Ascending aorta (tissue), 2 donors: ENCODE measurements at places on chromosomes 3 and 15. TPM values are rescaled to one million over a fixed set of nuclear protein-coding genes. Genes with fewer than 3 reads are reported as not detected.

Gene SPSB4
- total RNA-seq: not detected

Gene LRRN1
- 0.53 TPM for total RNA-seq

DNA sequence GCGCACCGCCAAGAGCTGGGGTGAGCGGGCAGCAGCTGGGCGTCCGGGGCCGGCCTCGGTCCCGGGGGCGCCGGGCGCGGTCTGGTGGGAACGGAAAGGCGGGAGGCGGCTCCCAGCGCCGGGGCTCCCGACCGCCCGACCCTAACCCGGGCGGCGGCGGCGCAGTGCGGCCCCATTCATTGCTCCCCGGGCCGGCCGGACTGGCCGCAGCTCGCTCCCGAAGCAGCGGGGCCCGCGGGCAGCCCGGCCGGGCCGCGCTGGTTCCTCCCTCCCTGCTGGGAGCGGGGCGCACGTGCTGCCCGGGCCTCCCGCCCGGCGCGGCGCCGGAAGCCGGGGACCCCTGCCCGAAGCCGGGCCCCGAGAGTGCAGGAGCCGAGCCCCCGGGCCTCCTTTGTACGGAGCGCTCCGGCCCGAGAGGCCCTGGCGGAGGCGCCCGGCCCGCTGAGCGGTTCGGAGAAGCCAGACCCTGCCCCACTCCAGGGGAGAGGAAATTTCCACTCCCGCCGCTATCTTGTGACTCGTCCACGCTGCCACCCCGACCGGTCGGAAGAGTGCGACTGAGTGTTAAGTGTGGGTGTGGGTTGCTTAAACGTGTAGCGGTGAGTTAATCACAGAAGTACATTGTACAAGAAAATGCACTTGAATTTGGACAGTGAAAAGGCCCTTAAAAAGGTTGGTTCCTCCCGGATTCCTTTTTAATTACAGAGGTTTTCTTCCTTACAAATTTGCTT, 613 bp downstream of the ATP1B3 start:
- H3K27ac ChIP-seq: peak overlapping the region; percentile 99
- no peaks in the 10 kb centered on the region for H3K4me1 ChIP-seq

- peak overlapping the region; percentile 54 for H3K4me3 ChIP-seq
- H3K27me3 ChIP-seq: no peaks in the 10 kb centered on the region
- no peak for DNase-seq
- peaks cover 14% of the 10 kb centered on the region for H3K36me3 ChIP-seq
- H3K27ac ChIP-seq: peak overlapping the region; percentile 87
- no peaks in the 10 kb centered on the region for H3K4me1 ChIP-seq
These were observed 64.2 kb downstream of the BOC start for GRCh38 chr3:113275583-113275928.

Gene MASP1
- 2.6 TPM for total RNA-seq

GRCh38 chr3:187120326-187120725, 19.0 kb downstream of the RPL39L start:
- H3K4me3 ChIP-seq: no peak overlapping the region
- H3K36me3 ChIP-seq: no peaks in the 10 kb centered on the region
- DNase-seq: no peak
- no peaks in the 10 kb centered on the region for H3K27me3 ChIP-seq
- no peak overlapping the region for H3K27ac ChIP-seq

GRCh38 chr3:196837819-196838420, 29.8 kb upstream of the SENP5 start:
- H3K4me1 ChIP-seq: no peaks in the 10 kb centered on the region
- no peak overlapping the region for H3K4me3 ChIP-seq
- no peaks in the 10 kb centered on the region for H3K27me3 ChIP-seq
- DNase-seq: peak; percentile 78
- H3K36me3 ChIP-seq: no peaks in the 10 kb centered on the region
- H3K27ac ChIP-seq: no peak overlapping the region

Gene HRH1
- 6.2 TPM for total RNA-seq

DNA sequence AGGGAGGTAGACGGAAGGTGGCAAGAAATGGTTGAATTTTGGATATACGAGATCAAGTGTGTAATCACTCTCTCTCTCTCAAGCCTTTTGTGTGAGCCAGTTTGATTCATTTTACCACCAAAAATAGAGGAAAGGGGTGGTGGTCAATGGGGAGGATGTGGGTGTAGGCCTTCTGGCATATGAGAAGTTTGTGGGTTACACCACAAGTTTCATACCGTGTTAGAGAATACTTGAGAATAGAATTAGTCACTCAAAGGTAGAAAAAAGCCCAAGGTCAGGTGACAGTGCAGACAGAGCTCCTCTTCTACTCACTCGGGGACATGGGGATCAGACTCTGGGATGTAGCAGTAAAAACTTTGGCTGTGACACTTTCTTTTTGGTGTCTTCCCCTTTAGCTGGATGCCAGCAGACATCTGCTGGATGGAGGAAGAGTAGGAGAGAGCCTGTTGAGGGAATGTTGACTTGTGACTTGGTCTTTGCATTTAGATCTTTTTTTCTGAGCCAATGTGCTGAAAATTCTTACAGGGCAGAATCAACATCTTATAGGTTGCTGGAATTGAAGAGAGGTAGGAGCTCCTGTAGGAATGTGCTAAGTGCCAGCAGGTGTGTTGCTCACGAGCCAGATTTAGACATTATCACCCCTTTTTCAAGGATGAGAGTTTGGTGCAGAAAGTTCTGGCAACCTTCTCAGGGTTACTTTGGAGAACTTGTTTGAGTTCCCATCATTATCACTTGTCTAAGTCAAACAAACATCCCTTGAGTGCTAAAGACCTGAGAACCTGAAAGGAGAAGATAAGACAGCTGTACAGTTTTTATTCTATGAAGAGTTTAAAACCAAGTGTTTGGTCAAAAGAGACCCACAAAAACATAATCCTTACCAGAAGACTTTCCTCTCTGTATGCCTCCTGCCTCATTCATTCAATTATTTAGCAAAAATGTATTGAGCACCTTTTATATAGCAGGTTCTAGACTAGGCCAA, 43.9 kb upstream of the RYK start:
- no peak for DNase-seq
- no peak overlapping the region for H3K4me3 ChIP-seq
- no peaks in the 10 kb centered on the region for H3K4me1 ChIP-seq
- H3K27me3 ChIP-seq: no peaks in the 10 kb centered on the region
- H3K36me3 ChIP-seq: no peaks in the 10 kb centered on the region

GRCh38 chr3:154656486-154656885, 226.5 kb upstream of the GPR149 start:
- no peaks in the 10 kb centered on the region for H3K36me3 ChIP-seq
- no peaks in the 10 kb centered on the region for H3K27me3 ChIP-seq
- DNase-seq: no peak

DNA sequence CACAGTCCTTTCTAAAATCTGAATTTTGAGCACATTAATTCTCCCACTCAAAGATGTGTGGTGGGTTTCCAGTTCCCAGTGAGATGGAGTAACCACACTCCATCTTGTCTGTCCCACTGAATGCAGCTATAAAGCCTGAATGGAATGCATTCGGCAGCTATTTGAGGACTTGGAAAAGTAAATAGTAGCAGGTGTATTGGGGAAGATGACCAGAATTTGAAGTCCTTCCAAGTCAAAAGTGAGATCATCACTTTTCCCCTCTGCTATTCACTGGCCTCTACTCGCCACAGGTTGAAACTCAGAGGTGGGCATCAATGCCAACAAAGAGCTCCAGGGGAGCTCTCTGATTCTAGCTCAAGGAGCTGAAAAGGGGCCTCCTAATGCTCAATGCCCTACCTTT, 8.1 kb upstream of the GNB5 start:
- no peaks in the 10 kb centered on the region for H3K36me3 ChIP-seq
- H3K4me3 ChIP-seq: no peak overlapping the region
- no peak overlapping the region for H3K27ac ChIP-seq

DNA sequence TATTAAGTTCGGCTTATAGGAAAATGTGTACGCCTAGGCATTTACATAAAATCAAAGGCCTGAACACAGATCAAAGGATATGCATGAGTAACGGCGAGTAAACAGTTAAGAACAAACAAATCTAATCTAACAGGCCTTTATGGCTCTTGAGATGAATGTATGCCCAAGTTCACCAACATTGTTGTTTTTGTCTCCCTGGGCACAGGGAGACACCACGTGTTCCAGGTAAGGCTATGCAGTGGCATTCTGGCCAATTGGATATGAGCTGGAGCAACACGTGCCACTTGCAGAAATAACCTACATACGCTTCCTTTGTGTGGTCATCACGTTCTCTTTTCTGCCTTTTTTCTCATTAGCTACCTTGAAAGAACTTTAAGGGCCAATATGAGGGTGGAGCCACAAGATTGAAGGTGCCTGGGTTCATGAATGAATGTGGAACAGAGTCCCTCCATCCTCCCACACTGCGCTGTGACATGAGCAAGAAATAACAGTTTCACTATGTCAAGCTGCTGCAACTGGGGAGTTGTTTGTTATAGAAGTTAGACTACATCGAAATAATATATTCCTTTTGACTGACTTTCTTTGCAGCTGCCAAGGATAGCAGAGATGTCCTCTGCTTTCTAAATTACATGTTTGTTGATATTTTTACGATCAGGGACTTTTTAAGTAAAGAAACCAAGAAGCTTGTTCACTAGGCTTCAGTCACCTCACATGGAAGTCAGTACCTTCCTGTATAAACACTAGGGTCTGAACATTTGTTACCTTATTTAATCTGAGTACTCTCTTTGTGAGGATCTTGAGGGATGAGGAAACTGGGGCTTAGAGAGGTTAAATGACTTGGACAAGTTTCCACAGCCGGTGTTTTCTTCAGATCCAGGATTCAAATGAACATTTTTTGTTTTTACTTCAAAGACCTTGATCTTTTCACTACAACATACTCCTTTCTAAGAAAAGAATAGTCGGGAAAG, 427.5 kb upstream of the TBL1XR1 start:
- no peaks in the 10 kb centered on the region for H3K4me1 ChIP-seq
- H3K27me3 ChIP-seq: no peaks in the 10 kb centered on the region
- no peak overlapping the region for H3K27ac ChIP-seq
- H3K4me3 ChIP-seq: no peak overlapping the region
- no peak for DNase-seq

DNA sequence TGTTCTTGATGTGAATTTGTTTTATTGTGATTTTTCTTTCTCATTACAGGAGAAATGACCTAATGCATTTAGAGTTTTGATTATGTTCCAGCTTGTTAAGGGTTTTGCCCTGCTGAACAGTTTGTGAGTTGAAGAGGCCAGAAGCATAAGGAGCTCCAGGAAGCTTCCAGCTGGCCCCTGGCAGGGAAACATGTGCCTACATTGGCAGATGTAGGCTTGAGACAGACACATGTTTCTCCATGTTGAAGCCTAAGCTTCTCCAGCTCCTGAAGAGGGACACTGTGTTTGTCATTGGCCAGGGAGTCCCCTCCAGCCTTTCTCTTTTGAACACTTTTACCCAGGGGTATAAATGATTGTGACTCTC, 88.4 kb downstream of the ASB7 start:
- DNase-seq: no peak
- H3K27me3 ChIP-seq: no peaks in the 10 kb centered on the region
- no peak overlapping the region for H3K4me3 ChIP-seq

Gene LINGO1
- 18.3 TPM for total RNA-seq

- no peaks in the 10 kb centered on the region for H3K4me1 ChIP-seq
- H3K4me3 ChIP-seq: no peak overlapping the region
- H3K27me3 ChIP-seq: no peaks in the 10 kb centered on the region
- H3K27ac ChIP-seq: no peak overlapping the region
- no peak for DNase-seq
- H3K36me3 ChIP-seq: no peaks in the 10 kb centered on the region
These were observed 1215.5 kb downstream of the ROBO2 start for GRCh38 chr3:78255403-78255802.

- no peaks in the 10 kb centered on the region for H3K4me1 ChIP-seq
- H3K36me3 ChIP-seq: no peaks in the 10 kb centered on the region
- no peak for DNase-seq
- no peak overlapping the region for H3K4me3 ChIP-seq
These were observed 296.0 kb upstream of the MDFIC2 start for GRCh38 chr3:70608434-70608833.

GRCh38 chr15:94297558-94297957, 66.2 kb downstream of the MCTP2 start:
- H3K4me3 ChIP-seq: no peak overlapping the region
- no peaks in the 10 kb centered on the region for H3K4me1 ChIP-seq
- no peak overlapping the region for H3K27ac ChIP-seq
- no peaks in the 10 kb centered on the region for H3K36me3 ChIP-seq

Gene CD200
- total RNA-seq: 3.6 TPM

Gene SNTN
- not detected for total RNA-seq

DNA sequence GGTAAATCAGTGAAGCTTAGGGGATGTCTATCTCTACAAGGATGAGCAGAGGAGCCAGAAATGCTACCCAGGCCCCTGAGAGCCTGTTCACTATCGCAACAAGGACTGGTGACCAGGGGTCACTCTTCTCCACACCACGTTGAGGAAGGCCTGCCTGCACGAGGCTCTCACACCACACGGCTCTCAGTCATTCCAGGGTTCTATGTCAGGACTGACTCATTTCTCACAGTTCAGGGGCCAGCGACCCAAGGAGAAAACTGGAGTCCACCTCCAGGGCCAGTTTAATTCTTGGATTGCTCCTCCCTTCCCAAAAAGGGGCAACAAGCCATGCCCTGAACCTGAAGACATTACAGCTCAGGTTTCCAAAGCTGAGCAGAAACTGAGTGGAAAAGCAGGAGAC, 33.9 kb downstream of the ANP32A start:
- no peak overlapping the region for H3K27ac ChIP-seq
- peaks cover 51% of the 10 kb centered on the region for H3K36me3 ChIP-seq
- no peak overlapping the region for H3K4me3 ChIP-seq
- H3K4me1 ChIP-seq: peaks cover 3% of the 10 kb centered on the region

- no peak overlapping the region for H3K4me3 ChIP-seq
- H3K4me1 ChIP-seq: no peaks in the 10 kb centered on the region
- H3K27me3 ChIP-seq: no peaks in the 10 kb centered on the region
- DNase-seq: no peak
- no peak overlapping the region for H3K27ac ChIP-seq
These were observed 377.0 kb downstream of the PLCL2 start for GRCh38 chr3:17261627-17262369.

Gene C3orf70
- total RNA-seq: 16.5 TPM

Gene TTLL13
- total RNA-seq: not detected

DNA sequence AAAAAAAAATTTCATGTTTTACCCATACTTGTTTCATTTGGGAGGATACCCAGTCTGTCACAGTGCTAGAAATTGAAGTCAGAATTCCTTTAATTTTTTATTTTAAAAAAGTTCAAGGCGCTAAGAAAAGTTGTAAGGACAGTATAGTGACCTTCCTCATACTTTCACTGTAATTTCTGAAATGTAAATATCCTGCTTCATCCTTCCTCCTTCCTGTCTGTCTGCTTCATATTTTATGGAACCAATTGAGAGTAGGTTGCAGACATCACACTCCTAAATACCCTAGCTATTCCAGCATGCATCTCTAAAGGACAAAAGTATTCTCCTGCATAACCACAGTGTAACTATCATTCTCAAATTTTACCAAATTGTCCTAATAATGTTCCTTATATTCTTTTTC, 35.8 kb downstream of the CMTM8 start:
- no peak overlapping the region for H3K4me3 ChIP-seq
- H3K4me1 ChIP-seq: no peaks in the 10 kb centered on the region
- H3K36me3 ChIP-seq: no peaks in the 10 kb centered on the region
- no peak for DNase-seq

DNA sequence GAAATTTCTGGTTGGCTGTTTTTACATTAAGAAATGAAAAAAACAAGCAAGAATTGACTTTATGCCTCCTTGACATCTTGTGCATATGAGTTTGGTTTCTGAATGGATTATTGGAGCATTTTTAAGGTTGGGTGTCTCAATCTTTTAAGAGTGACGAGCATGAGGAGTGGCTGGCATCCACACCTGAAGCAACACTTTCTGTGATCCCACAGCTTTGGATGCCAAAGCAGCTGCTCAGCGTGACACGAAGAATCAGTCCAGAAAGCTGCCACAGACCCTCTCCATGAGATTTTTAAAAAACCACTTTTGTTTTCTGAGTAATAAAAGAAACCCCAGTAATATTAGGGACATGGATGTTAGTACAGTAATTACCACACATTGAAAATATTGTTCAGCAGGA, 154.5 kb downstream of the KLF13 start:
- peaks cover 3% of the 10 kb centered on the region for H3K27me3 ChIP-seq
- H3K4me1 ChIP-seq: no peaks in the 10 kb centered on the region
